ENCODE measurements at places on chromosomes 1 and 21.
A peak's percentile ranks its signal among the peaks of the same experiment; 100 is the strongest.

DNA sequence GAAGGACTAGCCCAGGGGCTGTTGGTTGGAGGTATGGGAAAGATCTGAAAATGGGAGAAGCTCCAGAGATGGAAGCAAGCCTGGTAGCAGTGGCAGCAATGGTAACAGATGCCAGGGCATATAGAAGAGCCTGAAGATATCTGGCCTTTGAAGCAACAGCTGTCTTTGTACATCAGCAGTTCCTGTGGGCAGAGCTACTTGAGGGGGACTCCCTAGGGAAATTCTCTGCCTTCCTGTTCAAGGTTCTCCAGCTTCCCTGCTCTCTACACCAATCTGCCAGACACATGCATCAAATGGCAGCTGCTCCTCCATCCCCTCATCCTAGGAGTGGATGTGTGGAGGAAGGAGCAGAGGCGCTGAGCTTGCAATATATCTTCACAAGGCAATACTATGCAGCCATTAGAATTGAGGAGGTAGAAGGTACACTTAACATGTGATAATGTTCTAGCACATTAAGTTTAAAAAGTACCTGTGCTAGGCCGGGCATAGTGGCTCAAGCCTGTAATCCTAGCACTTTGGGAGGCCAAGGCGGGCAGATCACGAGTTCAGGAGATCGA is 2.2 kb downstream of the TMEM35B start:
- ATAC-seq, result no peak

DNA sequence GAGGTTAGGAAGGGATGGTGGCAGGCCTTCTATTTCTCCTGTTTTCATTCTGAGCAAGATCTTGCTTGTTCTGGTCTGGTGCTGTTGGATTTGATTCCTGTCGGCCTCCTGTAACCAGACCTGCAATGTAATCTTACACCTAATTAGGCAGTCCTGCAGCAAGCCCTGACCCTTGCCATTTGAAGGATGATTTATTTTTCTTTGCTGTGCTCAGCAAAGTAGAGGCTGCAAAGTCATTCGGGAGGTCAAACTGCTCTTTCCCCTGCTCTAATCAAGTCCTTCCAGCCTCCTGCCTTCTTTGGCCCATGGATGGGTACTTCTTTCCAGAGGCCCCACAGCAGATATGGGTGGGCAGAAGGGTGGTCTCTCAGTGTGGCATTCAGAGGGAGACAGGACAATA is 417.7 kb upstream of the USP24 start:
- no peak for ATAC-seq

GRCh38 chr1:221117548-221117951 is 238.3 kb downstream of the HLX start:
- ATAC-seq, result no peak

- no peak for ATAC-seq
Observed at GRCh38 chr1:169886931-169887330, 6.8 kb downstream of the SCYL3 start.

GRCh38 chr1:50969611-50970508 is at the start of gene CDKN2C:
Gene CDKN2C, plus strand, starts transcription at chr1:50970245. Its CDS starts 124 bp downstream, at chr1:50970369.
- ATAC-seq, result peak; percentile 20

DNA sequence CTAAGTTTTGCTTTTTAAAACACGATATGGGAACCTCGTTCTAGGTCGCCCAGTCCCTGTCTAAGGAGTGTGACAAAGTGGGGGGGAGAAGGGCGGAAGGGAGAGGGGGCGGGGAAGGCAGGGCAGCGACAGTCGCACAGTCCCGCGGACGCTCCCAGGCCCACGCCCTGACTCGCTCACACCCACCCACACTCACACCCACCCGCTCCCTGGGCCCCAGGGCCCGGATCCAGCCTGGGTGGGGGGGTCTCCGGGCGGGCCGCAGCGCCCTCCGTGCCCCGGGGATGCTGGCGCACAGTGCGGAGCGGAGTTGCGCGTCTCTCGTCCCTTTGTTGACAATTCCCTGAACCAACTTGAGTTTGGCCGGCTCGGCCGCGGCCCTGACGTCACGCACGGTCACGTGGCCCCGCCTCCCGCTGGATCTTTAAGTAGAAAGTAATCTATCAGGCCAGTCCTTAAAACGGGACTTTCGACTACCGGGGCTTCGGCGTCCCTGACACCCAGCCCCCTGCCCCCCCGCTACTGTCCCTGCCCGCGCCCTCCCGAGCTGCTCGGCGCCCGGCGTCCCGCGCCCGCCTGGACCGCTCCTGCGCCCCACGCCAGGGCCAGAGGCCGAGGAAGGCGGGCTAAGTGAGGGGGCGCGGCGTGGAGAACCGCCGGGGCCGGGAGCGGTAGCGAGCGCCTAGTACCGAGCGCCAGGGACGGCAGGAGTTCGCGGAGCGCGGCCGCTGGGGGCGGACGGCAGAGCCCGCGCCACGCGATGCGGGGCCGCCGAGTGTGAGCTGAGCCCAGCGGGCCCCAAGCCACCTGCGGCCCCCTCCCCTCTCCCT is at the start of gene FOXD3:
TSS of gene FOXD3 (plus strand) at position 454 of the 830 bp plus-strand sequence. CDS start 492 bp downstream, outside the sequence.
- ATAC-seq, result no peak

DNA sequence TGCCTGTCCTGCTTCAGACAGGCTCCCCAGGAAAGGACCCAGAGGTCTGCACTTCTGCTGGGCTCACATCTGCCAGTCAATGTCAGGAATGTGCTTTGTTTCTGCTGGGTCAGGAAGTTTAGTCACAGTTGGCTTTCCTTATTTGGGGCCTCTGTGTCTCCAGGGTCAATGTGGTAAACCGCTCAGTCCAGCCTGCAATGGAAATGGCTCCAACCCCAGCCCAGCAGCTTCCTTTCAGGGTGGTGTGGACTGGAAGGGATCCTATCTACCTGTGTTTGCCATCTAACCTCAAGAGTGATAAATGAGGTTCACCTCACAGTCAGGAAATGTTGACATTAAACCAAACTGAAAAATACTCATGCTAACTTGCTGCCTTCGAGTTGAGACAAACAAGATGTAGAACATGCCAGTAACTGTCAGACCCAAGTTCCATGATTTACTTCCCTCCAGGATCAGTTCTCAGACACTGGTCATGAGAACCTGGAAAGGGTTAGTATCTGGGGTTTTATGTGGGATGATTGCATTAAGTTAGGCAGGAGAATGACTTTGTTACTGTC is 20.3 kb downstream of the ENO1 start:
- ATAC-seq, result no peak

DNA sequence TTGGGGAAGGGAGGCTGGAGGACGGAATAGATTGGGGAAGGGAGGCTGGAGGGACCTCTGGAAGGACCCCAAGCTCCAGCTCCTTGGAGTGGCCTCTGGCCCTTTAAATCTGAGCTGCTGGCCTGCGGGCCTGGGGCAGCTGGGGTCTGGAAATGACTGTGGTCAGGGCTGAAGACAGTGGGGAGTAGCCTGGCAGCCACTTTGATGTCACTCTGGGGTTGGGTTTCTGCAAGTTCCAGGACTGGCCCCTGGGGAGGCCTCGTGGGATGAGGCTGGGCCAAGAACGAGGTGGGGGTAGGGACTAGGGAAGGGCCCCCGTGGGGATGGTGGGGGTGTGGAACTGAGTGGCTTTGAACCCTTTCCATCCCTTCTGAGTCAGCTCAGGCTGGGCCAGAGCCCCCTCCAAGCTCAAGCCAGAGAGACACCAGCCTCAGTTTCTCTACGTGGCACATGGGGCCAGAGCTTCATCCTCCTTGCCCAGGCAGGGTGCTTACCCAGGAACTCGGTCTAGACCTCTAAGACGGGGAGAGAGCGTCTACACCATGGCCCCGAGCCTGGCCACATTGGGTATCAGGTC is 59.7 kb downstream of the ALPL start:
- ATAC-seq, result peak; percentile 4

DNA sequence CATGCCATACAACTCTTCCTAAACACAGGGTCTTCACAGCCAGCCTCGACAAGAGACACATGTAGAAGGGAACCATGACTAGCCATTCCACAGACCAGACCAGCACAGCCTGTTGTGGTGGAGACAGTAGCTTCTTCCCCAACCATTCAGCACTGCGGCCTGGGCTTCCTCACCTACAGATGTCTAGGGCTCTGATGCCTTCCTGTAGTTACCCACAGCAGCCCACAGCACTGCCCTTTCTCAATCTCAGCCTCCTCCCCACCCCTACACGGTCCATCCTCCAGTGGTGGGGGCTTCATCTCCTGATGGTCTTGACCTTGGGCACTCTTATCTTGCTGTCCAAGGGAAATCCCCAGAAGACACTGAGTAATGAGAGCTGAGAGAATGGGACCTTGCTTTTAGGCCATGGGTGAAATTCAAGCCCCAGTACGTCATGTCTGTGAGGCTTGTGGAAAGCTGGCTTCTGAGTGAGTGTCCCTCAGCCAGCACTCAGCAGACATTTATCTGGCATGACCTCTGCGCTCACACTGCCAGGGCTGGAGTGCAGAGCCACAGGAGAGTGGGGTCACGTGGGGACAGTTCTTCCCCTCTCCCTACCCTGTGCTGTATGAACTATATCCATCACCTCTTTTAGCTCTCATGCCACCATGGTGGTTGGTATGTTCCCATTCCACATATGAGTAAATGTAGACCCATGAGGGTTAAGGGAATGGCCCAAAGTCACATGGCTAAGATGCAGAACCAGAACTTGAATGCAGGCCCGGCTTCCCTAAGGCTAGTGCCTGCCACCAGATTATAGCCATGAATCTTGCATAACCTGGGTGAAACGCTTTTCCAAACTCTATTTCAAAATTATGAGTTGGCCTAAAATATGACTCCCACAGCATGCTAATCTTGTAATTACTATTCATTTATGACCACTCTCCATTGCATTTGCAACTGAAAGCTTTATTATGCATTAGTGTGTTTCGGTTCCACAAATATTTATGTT is 104.7 kb downstream of the HIVEP3 start:
- ATAC-seq, result no peak

GRCh38 chr1:212669102-212669501 is 30.5 kb downstream of the BATF3 start:
- peak; percentile 26 for ATAC-seq

- ATAC-seq, result no peak
Observed at GRCh38 chr1:3999941-4000735, 100.1 kb upstream of the C1orf174 start.

- no peak for ATAC-seq
Observed at GRCh38 chr21:28283641-28284490, 708.8 kb downstream of the LTN1 start.

GRCh38 chr1:3735027-3735681 is 17.1 kb upstream of the CCDC27 start:
- no peak for ATAC-seq

DNA sequence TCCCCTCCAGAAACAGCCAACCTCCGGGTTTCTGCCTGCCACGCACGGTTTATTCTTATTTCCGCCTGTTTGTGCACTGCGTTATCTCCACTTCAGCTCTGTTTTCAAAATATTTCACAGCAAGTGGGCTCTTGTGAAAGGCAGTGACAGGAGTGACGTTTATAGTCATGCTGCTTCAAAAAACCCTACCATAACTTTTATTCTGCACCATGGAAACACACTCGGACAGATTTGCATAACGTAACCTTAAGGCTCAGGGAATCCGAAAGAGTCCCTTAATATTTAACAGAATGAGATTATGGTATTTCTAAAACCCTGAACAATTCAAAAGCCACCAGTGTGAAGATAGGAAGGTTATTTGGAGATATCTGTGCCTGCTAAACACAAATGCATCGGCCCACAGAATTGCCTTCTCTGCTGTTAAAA is 782 bp upstream of the SDE2 start:
- ATAC-seq, result peak; percentile 57

- ATAC-seq, result no peak
Observed at GRCh38 chr1:13581446-13581845, 2.2 kb upstream of the PDPN start.

DNA sequence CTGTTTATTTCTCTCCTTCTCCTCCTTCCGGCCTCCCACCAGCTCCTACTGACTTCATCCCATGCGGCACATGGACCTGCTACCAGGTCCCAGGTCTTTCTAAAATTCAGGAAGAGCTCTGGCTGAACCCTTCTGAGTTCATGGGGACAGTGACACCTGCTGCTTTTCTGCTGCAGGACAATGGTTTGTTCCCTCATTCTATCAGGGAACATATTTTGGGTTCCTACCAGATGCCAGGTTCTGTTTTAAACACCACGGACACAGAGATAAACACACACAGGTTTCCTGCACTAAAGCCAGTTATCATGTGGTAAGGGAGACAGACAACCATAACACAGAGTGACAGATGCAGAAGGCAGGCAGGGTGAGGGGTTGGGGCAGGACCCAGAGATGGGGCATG is 114.0 kb upstream of the RAB4A start:
- no peak for ATAC-seq

DNA sequence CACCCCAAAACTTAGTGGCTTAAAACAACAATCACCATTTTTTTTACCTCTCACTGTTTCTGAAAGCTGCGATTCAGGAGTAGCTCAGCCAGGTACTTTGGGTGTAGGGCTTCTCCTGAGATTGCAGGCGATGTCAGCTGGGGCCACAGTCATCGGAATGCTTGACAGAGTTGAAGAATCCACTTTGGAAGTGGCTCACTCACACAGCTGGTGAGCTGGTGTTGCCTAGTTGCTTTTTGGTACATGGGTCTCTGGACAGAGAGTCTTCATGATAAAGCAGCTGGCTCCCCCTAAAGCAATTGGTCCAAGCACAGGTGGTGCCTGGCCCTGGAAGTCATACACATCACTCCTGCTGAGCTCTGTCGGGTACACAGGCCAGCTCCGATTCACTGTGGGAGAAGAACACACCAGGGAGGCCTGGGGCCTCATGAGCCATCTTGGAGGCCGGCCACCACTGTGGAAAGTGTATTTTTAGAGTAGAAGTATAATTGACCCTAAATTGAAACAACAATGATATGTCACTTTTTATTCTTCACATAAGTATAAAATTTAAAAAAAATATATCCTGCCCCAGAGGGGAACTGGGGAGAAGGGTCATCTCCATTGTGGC is 75.2 kb upstream of the GALNT2 start:
- ATAC-seq, result no peak

- ATAC-seq, result no peak
Observed at GRCh38 chr1:18443587-18444520, 36.9 kb upstream of the KLHDC7A start.

GRCh38 chr21:33237486-33237885 is 7.7 kb downstream of the IFNAR2 start:
- ATAC-seq, result no peak

DNA sequence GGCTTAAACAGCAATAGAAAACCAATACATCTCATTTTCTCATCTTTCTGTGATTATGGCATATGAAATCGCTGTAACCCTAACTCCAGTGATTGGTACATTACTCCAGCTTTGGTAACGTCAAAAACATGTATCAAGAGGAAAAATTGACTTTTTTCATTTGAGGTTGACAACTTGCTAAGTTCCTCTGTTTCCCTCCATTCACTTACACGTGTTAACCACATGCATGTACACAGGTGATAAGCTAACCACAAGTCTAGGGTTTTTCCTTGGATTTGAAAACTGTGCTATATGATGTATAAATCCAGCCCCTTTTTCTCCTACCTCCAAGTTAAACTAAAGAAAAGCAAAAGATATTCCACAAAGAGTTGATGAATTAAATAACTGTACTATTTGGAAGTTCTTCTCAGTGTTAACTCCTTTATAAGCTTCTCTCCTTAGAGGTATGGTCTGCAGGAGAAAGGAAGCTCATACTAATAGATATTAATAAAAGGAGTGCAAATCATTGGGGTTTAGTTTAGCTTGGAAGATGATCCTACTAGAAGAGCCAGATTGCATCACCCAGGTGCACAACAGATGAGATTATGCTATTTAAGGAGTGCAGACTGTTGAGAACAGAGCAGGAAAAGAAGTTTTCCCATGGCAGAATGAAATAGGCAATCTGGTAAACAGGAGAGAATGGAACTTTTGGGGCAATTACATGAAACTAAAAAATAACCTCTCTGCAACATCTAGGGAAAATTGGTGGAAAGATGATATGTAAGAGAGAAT is 277.9 kb downstream of the GRIK1 start:
- ATAC-seq, result no peak

Measured in stimulated activated memory B cell treated with anti-CD40 and anti-IgM and Interleukin-4, amounts not matched to agents 10 μg/mL and 1 μg/mL and 100 μg/mL, for 72 hours (primary cell).